Activated CD4-positive, alpha-beta T cell treated with anti-CD3 and anti-CD28 coated beads, Interleukin-10, Interleukin-2, amounts not matched to agents 100 ng/mL and 50 ng/mL, durations not matched to agents 16 hours and 8 hours (primary cell): ENCODE measurements at places on chromosomes 12 and 14.
A peak's percentile ranks its signal among the peaks of the same experiment; 100 is the strongest.

GRCh38 chr12:107339487-107339886 lies 246.1 kb upstream of the CRY1 start:
- DNase-seq = no peak

GRCh38 chr12:90010089-90010488 lies 301.5 kb upstream of the ATP2B1 start:
- DNase-seq = no peak

GRCh38 chr14:88426271-88426670 lies 40.8 kb downstream of the SPATA7 start:
- DNase-seq = no peak

DNA sequence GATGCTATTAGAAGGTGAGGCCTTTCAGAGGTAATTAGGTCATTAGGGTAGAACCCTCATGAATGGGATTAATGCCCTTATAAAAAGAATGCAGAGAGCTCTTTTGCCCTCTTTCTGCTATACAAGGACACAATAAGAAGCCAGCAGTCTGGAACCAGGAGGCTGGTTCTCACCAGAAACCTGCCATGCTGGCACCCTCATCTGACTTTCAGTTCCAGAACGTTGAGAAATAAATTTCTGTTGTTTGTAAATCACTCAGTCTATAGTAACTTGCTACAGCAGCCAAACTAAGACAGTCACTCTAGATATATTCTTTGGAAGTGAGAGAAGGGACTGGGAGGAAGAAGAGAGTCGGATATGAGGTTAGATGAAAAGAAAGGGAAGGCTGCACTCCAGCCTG lies 125.0 kb upstream of the MYF6 start:
- no peak for DNase-seq

DNA sequence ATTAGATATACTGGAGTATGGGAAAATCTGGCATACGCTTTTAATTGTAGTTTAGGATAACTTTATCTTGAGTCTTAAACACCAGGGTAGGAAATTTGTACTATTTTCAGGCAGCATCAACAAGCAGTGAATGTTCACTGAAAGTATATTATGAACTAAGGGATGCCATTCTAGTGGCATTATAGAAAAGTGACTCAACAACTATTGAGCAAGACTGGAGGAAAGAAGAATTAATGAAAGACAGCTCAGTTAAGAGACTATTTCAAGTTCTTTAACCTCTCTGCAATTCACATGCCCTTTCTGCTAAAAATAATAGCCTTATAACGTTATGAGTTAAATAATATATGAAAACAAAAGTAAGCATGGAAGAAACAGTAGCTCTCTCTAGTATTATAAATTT lies 343.1 kb downstream of the FSCB start:
- DNase-seq = no peak

GRCh38 chr12:51118706-51119105 lies 35.3 kb upstream of the CSRNP2 start:
- no peak for DNase-seq

DNA sequence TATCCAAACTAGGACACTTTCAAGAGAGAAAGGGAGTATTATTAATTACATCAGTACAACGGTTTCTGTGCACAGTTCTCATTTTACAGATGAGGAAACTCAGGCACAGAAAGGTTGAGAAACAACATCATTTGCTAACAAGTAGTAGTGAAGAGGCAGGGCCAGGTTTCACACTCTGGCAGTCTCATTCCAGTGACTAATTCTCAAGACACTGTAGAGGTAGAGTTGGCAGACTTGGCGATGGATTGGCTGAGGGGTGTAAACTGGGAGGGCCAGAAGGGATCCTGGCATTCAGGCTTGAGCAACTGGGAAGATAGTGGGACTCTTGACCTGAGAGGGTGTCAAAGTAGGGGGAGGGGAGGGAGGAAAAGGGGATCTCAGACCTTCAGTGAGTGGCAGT lies 73.8 kb upstream of the BDKRB2 start:
- DNase-seq = no peak

- DNase-seq = no peak
Measured at GRCh38 chr14:100325231-100325632, 2.1 kb downstream of the SLC25A47 start.

DNA sequence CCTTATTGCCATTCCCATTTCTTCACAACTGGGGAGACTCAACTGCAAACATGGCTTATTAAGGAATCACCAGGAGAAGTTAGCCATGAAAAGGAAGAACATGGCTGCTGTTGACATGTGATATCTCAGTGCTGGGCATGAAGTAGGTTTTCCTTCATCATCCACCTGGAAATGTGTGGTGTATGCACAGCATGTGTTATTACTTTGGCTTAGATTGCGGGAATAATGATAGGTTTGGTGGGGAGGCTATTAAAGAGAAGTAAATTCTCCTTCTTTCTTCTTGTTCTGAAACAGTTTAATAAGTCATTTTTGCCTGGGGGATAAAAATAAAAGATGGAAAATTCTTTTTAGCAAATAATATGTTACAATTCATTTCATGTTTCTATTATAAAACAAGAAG lies 23.7 kb upstream of the CLEC14A start:
- DNase-seq = no peak

DNA sequence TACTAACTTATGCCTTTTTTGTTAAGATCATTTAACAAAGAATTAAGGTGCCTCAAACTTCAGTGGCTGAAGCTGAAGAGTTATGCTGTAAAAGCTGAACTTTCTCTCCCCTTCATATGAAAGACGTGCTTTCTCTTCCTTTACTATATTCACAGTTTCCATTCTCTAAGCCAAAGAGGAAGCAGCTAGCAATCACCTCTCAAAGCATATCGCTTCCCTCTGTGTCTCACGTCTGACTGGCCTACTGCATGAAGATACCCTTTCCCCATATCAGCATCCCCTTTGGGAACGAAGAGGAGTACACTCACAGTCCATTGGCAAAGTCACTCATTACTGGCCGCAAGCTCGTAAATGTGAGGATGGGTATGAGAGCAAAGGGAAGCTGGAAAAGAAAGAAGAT lies 34.9 kb downstream of the SLC11A2 start:
- DNase-seq = no peak

GRCh38 chr12:56953314-56953713 lies 4.1 kb downstream of the RDH16 start:
- DNase-seq = no peak

- no peak for DNase-seq
Measured at GRCh38 chr14:95500201-95500681, 16.2 kb downstream of the SYNE3 start.

GRCh38 chr12:58925111-58925611 lies 4.9 kb upstream of the LRIG3 start:
- DNase-seq = no peak

GRCh38 chr12:92927436-92928281 lies 1.4 kb downstream of the EEA1 start:
- DNase-seq = peak; percentile 54

DNA sequence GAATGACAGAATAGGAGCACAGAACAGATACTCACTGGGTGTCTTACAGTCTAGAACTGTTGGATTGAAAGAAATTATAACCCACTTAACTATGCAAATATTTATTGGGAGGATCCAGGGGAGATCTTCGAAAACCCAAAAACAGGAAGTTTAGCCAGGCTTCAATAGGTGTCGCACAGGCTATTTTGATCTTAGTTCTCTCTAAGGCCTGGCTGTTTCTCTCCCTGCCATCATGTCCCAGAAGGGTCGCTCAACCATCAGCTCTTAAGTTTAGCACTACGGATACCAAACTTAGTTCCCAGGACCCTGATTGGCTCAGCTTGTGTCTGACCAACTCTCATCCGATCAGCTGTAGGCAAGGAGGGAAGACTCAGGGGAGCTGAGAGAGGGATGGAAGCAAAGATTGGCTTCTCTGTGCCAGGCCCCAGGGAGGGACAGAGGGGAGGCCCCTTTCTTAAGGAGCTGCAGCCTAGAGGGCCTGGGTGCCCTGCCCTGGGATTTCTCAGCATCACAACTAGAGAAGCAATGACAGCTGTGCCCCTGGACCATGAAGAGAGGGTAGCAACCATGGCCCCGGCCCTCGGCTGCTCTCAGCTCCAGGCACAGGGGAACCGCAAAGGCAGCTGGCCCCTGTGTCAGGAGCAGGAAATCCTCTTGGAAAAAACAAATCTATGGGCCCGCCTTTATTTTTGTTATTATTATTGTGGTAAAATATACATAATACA lies 13.5 kb downstream of the PHETA1 start:
- DNase-seq = no peak

DNA sequence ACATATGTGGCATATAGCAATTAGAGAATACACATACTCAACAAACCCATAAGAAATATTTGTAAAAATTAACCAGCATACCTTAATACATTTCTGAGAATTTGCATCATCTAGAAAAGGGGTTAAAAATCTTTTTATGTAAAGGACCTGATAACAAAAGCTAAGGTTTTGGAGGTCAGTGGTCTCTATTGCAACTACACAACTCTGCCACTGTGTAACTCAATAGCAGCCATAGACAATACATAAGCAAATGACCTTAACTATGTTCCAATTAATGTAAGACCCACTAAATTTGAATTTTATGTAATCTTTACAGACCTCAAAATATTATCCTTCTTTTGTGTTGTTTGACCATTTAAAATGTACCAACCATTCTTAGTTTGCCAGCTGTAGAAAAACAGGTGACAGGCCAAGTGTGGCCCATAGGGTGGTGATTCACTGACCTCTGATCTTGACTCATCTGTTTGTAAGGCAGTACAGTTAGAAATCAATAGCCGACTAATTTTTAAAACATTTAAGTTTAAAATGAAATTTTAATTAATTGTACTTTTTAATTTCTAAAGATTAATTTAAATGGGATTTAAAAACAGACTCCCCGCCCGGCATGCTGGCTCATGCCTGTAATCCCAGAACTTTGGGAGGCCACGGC lies 7.4 kb upstream of the EPS8 start:
- no peak for DNase-seq

DNA sequence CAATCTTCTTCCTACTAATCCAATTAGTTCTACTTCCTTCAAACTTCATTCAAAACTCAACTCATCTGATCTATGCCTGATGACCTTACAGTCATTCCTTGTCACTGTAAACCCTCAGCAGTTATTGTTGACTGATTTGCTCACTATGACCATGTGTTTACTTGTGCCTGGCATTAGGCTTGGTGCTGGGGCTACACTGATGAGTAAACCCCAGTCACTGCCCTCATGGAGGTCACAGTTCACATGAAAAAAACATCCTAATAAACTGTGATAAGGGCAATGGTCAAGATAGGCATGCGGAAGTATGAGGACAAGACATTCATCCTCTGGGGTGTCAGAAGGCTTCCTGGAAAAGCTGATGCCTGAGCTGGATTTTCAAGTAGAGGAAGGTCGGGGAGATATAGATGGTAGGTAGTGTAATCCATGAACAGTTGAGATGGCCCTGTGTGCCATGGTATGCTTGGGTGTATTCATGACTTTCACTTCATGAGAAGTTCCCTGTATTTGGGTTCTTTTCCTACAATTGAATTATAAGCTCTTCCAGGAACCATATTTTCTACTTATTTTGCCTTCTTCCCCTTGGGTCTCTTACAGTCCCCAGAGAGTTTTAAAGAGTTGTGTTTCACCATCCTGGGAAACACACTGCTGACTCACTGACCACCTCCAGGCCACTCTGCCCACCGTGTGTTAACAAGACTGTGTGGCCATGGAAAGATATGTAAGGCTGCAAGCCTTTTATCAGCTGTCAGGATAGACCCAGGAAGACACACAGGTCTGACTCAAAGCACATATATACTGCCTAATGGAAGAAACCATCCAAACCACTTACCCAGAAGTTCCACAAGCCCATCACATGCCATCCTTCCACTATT lies 38.7 kb upstream of the DUSP6 start:
- DNase-seq = peak; percentile 43

- no peak for DNase-seq
Measured at GRCh38 chr14:24298892-24299254, 707 bp downstream of the DHRS1 start.

DNA sequence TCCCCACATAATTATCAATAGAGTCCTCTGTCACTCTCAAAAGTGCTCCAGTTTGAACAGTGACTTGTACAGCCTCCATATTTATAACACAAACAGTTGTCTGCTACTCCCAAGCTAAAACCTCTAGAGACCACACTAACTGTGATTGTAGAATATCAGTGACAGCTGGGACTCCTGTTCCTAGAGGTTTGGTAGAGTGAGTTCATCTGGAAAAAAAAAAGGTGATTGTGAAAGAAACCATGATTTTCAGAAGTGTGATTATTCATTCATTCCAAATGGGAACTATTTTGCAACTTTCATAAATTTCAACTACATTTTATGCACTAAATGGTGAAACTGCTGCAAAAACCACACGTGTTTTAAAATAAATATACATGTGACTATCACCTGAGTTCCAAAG lies 128.0 kb upstream of the PLXNC1 start:
- DNase-seq = no peak

GRCh38 chr12:95096852-95097251 lies 23.4 kb upstream of the NR2C1 start:
- DNase-seq = no peak

DNA sequence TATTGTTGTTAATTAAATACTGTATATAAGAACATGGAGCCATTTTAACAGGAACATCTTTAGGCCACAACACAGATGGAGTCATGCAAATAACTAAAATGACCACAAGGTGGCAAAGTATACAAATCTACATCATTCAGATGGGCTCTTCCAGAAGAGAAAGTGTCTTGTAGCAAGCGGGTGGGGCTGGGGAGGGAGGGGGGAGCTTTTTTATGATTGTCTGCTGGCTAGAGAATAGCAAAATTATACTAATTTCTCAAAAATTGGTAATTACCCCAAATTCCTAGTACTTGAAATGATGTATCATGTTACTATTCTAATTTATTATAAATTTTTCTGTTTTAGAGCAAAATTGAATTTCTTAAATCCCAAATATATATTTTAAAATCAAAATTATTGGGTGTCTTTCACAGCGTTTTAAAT lies 378.7 kb downstream of the PRKD1 start:
- peak; percentile 30 for DNase-seq

DNA sequence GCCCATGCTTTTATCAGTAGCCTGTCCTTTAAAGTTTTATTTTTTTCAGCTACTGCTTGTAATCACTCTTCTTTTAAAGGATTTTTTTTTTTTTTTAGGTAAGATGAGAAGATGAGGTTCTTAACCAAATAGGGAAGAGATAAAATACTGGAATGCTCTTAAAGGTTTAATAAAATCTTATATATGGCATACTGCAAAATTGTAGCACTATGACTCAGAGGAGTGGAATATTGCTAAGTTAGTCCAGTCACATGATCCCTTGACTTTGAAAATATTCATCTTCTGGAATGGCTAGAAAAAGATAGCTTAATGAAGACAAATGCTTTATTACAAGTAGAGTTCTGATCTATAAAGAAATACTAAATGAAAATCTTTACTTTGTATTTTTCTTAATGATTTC lies 116.6 kb downstream of the NAV3 start:
- DNase-seq = no peak

- no peak for DNase-seq
Measured at GRCh38 chr12:123067654-123068053, 83.2 kb downstream of the PITPNM2 start.
